ENCODE measurements at places on chromosomes 12 and 14.

GRCh38 chr14:19800282-19801117 is 3.1 kb upstream of the OR4N2 start:
- no peak for DNase-seq

- no peak for DNase-seq
Measured at GRCh38 chr14:64409126-64409920, 21.2 kb downstream of the MTHFD1 start.

DNA sequence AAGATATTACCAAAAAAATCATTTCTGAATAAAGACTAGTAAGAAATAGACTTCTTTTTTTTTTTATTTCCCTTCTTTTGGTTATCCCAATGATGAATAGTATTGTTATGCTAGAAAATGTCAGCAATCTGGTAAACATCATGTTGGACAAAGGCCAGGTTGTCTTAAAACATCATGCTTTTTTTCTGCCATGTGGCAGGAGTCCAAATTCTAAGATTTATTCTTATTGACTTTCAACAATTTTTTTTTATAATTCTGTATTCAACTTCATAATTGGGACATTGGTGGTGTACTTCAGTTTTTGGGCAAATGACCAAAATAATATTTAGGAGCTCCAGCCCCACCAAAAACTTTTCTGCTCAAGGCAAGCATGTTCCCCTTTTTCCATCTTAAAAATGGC is 10.5 kb downstream of the DCN start:
- no peak for DNase-seq

GRCh38 chr14:81743605-81744004 is 210.0 kb upstream of the SEL1L start:
- no peak for DNase-seq

DNA sequence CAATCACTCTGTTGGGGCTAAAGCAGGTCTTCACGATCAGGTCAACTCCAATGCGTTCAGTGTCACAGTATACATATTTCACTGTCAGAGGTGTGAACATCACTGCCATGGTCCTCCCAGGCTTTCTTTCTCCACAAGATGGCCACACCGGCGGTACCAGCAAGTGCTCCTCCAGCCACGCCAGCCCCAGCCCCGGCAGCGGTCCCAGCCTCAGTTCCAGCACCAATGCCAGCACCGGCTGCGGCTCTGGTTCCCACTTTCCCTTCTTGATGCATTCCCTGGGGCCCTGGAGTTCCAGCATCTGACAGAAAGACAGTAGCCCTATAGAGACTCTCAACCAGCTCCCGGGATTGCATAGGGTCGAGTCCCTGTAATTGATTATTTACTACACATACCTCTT is 10.9 kb upstream of the KCNA5 start:
- no peak for DNase-seq

- no peak for DNase-seq
Measured at GRCh38 chr12:89493670-89494302, 30.8 kb downstream of the GALNT4 start.

DNA sequence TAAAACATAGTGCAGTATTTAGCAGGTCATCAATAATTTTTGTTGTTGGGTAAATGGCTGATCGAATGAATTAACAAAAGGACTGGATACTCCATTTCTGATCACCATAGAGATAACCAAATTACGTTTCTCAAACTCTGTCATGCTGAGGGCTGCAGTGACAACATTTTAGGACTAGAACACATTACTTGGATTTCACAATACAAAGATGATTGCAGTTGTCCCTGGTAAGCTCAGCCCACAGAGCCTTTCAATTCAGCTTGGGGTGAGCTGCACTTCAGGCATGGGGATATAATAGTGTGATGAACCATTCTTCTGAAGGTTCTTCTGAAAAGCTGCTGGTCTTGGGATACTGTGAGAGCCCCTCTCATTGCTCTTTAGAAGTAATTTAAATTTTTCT is 74.3 kb downstream of the FAR2 start:
- no peak for DNase-seq

GRCh38 chr12:24599736-24600135 is 349.2 kb downstream of the BCAT1 start:
- DNase-seq, result no peak

DNA sequence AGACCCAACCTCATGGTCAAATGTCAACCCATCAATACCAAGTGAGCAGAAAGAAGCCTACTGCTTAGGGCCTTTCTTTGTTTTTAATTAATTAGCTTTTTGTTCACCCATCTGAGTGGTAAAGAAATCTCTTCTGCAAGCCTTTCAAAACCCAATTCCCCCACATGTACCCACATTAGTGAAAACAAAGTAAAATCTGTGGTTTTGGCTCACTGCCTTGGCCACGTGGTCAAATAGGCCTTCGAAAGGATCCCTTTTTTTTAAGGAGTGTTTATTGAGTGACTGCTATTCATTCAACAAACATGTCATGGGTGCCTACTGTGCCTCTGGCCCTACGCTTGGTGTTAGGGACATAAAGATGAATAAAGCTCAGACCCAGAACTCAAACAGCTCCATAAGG is 160.1 kb downstream of the NUAK1 start:
- DNase-seq, result no peak

DNA sequence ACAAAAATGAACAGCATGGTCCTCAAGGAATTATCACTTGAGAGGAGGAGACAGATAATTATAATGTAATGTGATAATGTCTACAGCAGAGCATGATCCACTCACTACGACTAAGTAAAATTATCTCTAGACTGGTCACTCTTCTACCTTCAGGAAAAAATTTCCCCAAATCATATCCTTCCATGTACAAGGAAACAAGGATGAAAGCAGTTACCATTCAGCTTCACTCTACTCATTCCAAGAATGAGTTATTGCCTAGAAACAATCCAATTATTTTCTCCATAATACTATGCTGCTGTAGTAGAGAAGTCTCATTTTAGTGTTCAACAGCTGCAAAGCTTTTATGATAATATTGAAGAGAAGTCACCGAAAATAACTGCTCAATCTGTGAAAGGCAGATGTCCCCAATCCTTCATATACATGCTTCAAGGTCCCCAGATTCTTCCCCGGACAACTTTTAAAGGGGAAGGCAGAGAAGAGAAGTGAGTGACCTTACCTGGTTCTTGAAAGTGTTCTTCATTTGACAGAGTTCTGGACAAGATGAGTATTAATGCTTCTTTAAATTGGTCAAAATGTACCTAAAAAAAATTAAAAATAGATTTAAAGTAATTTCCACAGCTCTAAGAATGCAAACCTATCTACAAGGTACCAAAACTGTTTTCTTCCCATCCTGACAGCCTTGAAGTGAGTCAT is 24.6 kb downstream of the NIN start:
- DNase-seq, result no peak

GRCh38 chr12:68796399-68796798 is 11.6 kb upstream of the MDM2 start:
- no peak for DNase-seq

GRCh38 chr12:31973818-31974217 is 14.6 kb downstream of the RESF1 start:
- DNase-seq, result no peak

- no peak for DNase-seq
Measured at GRCh38 chr12:46450279-46450748, 77.7 kb upstream of the SLC38A2 start.

DNA sequence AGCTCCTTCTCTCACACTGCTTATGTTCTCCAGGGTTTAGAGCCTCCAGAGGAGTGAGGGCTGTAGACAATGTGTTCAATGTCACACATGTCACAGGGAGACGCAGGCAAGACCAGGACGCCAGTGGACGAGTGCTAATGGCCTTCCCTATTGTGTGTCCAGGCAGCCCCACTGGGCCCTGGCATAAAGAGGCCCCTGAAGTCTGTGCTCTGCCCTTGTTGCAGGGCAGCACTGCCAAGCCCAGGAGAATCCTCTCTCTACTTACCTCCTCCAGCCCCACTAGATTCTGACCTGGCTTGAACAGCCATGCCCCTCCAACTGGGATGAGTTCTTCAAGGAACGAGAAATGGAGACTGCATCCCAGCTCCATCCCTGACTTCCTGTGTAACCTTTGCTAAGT is 24.8 kb upstream of the TMEM106C start:
- DNase-seq, result no peak

- DNase-seq, result no peak
Measured at GRCh38 chr12:87806310-87806709, 222.9 kb downstream of the C12orf50 start.

GRCh38 chr14:71183876-71184689 is 276.8 kb downstream of the PCNX1 start:
- no peak for DNase-seq

- DNase-seq, result no peak
Measured at GRCh38 chr12:77214136-77214535, 148.8 kb upstream of the E2F7 start.

DNA sequence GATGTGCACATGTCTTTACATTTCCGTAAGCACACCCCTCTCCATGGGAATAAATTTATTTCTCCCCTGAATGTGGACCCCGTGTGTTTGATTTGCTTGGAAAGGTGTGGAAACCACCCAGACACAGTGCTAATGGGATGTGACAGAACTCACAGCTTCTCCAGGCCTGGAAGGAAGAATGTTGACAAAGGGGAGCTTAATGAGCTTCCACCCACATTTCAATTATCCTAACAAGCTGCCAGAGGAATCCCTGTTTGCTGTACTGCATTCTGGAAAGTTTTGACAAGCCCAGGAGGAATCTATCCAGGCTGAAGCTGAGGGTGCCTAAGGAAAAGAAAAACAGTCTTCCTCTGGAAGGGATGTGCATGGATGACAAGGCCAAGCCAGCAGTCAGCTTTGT is 51.2 kb upstream of the CCDC60 start:
- no peak for DNase-seq

- no peak for DNase-seq
Measured at GRCh38 chr12:5689773-5690172, 255.3 kb downstream of the ANO2 start.

DNA sequence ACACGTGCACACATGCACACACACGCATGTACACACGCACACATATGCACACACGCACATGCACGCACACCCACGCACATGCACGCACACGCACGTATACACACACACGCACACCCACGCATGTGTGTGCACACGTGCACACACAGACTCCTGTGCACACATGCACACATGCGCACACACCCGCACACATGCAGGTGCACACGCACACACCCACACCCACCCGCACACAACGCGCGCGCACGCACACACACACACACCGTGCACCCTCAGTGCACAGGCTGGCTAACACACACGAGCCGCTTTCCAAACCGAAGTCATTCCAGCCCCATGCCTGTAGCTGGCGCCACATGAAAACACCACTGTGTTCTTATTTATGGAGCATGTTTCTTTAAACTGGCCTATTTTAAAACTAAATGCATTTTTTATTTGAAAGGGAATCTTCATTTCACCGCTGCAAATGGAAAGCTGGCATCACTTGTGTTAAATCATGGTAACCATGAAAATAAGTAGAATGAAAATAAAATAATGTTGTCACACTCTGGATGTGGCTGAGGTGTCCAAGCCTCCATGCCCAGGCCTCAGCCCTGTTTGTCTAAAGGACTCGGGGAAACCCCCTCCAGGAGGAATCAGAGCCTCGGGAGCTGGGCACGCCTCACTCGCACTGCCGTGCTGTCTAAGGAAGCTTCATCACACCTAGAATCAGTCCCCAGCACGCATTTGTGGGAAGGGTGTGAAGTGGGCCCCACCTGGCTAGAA is 45.1 kb downstream of the GALNT9 start:
- no peak for DNase-seq

DNA sequence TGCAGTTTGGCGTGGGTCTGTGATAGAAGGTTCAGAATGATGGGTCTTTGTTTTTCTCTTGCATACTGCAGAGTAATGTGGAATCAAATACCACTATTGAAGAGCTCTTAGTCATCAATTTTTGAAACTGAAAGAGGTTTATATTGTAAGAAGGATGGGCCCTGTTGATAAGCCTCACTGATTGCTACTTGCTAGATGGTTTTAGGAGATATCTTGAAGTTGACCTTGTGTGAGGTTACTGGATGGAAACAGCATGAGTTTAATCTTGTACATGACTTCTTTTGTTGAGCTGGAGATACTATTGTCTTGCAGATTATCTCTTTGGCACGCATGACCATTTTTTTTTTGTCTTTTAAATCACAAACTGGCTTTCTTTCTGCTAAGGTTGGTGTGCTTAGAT is 13.8 kb downstream of the BICD1 start:
- no peak for DNase-seq

GRCh38 chr14:91681893-91682563 is 49.9 kb downstream of the CATSPERB start:
- peak; percentile 11 for DNase-seq

GRCh38 chr14:23627961-23628360 is 8.2 kb upstream of the DHRS2 start:
- DNase-seq, result no peak

DNA sequence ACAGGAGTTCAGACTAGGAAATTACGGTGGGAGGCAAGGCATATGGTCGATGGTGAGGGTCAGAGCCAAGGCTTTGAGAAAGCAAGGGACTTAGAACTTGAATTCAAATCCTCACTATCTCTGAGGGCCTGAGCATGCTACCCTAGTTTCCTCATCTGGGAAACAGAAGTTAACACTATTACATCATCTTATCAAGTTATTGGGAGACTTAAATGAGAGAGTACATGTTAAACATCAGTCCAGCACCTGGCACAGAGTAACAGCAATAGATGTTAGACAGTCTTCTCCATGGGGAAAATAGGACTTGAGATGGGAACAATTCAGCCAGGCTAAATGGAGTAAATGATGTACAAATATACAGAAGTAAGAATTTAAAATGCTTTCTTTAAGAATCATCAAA is 38.5 kb downstream of the SLC38A1 start:
- no peak for DNase-seq

DNA sequence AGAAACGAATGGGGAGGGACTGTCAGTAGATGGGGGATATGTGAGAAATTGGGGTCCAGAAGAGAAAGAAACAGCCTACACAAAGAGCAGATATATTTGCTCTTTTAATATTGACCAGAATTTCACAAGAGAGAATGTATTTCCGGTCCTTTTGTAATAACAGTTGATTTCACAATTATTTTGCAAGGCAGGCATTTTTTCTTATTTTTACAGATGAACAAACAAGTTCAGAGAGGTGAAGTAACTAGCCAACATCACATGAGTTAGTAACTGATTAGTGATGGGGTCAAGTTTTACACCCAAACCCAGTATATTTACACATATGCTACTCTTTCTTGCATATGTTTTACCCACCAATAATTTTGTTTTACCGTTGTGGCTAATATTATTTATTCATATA is 188.2 kb downstream of the NAV3 start:
- DNase-seq, result no peak

DNA sequence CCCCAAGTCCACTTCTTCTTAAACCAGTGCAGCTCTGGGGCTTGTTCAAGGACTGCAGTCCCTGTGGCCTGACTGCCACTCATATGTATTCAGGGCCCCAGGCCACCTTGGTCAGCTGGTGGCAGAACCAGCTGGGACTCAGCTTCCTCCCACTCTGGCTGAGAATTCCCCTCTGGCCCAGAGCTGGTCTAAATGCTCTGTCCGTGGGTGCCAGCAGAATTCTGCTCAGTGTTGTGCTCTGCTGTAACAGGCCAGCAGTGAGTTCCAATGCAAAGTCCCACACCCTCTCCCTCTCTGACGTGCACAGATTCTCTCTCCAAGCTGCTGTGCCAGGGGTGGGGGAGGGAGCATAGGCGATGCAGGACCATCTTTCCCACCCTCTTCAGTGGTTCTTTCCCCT is 210.4 kb upstream of the RGS6 start:
- DNase-seq, result no peak

All from stimulated activated CD4-positive, alpha-beta T cell treated with anti-CD3 and anti-CD28 coated beads, Interleukin-15, amount 100 ng/mL, for 24 hours (primary cell).